ENCODE measurements at places on chromosomes 1 and 21. TPM values are rescaled to one million over a fixed set of nuclear protein-coding genes. Genes with fewer than 3 reads are reported as not detected.

The PLA2G2F gene
- not detected for total RNA-seq

The DNAI4 gene
- total RNA-seq: 0.87 TPM

The RBBP5 gene
- 23.1 TPM for total RNA-seq

The SH2D1B gene
- total RNA-seq: not detected

The FNDC5 gene
- not detected for total RNA-seq

The AGMAT gene
- total RNA-seq: 24.0 TPM

The PGBD5 gene
- not detected for total RNA-seq

The BGLAP gene
- 2.4 TPM for total RNA-seq

The AUNIP gene
- total RNA-seq: 9.6 TPM

The CNIH3 gene
- 1.8 TPM for total RNA-seq

The CNR2 gene
- not detected for total RNA-seq

The MRAP gene
- not detected for total RNA-seq

The NPR1 gene
- 0.11 TPM for total RNA-seq

The LCE1F gene
- total RNA-seq: not detected

The ZNF281 gene
- 13.5 TPM for total RNA-seq

The GSTM5 gene
- total RNA-seq: 0.25 TPM

The AP4B1 gene
- 39.2 TPM for total RNA-seq

The KIF17 gene
- 0.25 TPM for total RNA-seq

The SNX7 gene
- total RNA-seq: 0.32 TPM

The RPE65 gene
- not detected for total RNA-seq

The SLC35E2B gene
- total RNA-seq: 24.2 TPM

The HSD17B7 gene
- 29.5 TPM for total RNA-seq

The PMVK gene
- total RNA-seq: 36.9 TPM

The CD1E gene
- total RNA-seq: not detected

The DCAF8 gene
- total RNA-seq: 135 TPM

The TAL1 gene
- not detected for total RNA-seq

The CD53 gene
- 238 TPM for total RNA-seq

The STMN1 gene
- 557 TPM for total RNA-seq

The ACKR1 gene
- not detected for total RNA-seq
